ENCODE measurements at places on chromosomes 6 and 20. TPM values are rescaled to one million over a fixed set of nuclear protein-coding genes. Genes with fewer than 3 reads are reported as not detected.

DNA sequence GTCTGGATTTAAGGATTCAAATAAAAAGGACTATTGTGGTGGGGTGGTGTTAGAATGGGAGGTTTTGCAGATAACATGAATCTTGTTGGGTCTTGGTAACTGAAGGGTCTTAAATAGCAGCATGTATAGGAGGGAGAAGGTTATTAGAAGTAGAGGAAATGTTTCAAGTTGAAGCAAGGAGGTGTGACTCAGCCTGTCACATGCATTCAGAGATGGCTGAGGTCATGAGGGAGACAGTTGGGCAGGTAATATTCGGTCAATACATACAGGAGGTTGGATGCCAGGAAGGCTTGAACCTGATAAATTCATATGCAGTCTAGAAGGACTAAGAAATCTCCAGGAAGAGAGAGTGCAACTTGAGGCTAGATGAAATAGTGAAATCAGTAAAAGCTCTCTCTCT, 6.1 kb downstream of the KLHL31 start:
- H3K27me3 ChIP-seq: peaks cover 7% of the 10 kb centered on the region
- no peak for DNase-seq
- H3K36me3 ChIP-seq: no peaks in the 10 kb centered on the region

GRCh38 chr6:164942271-164942670, 367.1 kb downstream of the C6orf118 start:
- no peaks in the 10 kb centered on the region for H3K4me1 ChIP-seq
- H3K27ac ChIP-seq: no peak overlapping the region
- H3K4me3 ChIP-seq: no peak overlapping the region
- no peak for DNase-seq

Gene ITPA
- total RNA-seq: 32.7 TPM

DNA sequence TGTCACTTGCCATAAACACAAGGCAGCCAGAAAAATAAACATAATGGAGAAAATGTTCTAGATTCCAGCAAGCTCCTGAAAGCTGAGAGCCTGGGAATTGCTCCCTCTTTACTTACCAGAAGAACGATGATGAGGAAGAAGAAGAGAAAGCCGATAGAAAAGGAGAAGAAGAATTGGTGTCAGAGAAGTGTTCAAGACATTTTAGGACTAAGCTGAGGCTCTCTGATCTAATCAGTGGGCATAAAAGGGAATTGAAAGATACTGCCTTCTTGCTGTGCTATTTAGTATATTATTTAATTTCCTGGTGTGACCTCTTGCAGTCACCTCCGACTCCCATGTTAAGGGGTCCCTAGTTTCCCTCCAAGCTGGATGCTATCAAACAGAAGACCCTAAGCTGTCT, 316.6 kb upstream of the JARID2 start:
- H3K27ac ChIP-seq: no peak overlapping the region
- no peaks in the 10 kb centered on the region for H3K27me3 ChIP-seq
- no peaks in the 10 kb centered on the region for H3K36me3 ChIP-seq
- no peak overlapping the region for H3K4me3 ChIP-seq
- peaks cover 5% of the 10 kb centered on the region for H3K4me1 ChIP-seq
- DNase-seq: no peak

GRCh38 chr6:45576648-45577624, 199.2 kb upstream of the SUPT3H start:
- peaks cover 9% of the 10 kb centered on the region for H3K4me1 ChIP-seq
- H3K27ac ChIP-seq: no peak overlapping the region
- H3K36me3 ChIP-seq: no peaks in the 10 kb centered on the region
- no peak for DNase-seq

DNA sequence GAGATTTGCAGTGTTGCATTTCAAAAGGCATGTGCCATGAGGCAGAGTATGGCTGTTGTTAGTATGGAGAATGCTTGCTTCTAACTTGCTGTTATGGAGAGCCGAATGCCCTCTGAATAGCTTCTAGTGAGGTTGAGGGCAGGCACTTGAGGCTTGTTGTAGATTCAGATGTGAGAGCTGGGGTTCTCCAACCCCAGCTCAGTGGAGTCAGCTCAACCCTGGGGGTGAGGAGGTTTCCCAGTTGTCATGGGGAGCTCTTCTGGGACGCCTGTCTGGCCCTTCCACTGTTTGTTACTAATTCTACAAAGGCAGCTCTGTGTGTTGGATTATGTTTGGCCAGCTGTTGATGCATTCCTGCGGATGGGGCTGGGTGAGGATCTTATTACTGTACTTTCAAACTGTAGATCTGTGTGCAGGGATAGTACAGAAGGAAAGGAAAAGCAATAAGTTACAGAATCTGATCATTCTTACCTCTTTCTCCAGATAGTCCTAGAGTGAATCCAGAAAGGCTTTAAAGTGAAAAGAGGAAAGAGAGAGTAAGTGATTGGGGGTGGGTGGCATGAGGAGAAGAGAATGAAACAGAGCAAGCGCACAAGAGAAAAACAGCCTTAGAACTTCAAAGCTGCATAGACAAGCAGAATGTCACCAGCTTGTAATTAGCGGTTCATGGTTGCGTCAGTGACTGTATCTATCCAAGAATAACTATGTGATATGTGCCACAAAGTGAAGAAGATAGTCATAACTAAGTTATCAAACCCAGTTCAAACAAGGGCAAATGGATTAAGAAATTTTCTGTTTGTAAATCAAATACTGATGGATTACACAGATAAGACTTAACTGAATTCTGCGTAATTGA, 148.7 kb downstream of the PRL start:
- peak; percentile 32 for DNase-seq

DNA sequence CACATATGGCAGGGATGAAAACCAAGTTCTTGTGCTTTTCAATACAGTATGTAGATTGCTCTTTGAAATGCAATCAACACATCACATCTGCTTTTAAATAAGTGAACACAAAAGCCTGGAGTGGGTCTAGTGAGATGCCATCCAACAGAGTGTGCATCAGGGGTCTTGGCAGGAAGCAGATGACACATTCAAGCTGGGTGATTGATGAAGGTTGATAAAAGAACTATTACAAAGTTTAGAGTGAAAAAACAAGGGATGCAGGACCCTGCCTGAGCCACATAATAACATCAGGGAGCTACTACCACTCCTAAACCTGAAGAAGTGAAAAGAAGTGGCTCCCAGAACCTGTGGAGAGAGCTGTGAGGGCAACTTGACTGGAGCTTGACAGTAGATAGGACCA, 16.6 kb upstream of the PLCB1 start:
- DNase-seq: no peak
- no peaks in the 10 kb centered on the region for H3K4me1 ChIP-seq
- H3K4me3 ChIP-seq: no peak overlapping the region
- peaks cover 2% of the 10 kb centered on the region for H3K27me3 ChIP-seq
- H3K36me3 ChIP-seq: no peaks in the 10 kb centered on the region

DNA sequence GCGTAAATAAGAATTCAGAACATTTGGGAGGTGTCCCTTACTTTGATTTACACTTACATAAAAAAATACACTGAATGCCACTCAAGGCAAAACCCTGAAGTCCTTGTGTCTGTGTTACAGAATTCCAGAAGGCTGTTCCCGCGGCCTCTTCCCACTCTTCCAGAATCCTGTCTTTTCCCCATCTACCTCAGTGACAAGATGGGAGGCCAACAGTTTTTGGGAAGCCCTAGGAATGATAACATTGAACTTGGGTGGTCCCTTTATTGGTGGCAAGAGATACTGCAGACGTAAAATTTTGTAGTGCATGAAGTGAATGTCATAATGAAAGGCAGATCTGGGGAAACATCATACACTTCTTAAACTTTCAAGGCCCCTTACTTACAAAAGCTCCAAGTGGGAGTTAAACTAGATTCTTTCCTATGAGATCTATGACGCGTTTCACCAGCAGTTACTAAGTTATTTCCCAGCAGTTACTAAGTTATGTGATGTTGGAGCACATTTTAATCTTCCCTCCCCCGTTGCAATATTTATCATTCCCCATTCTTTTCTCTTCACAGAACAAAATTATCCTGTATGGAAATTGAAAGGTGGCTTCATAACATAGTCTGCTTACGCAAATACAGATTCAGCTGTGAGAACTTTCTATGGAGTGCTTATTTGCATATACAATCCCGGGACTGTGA, 79.5 kb downstream of the BCAS1 start:
- no peak overlapping the region for H3K27ac ChIP-seq
- DNase-seq: no peak
- no peaks in the 10 kb centered on the region for H3K36me3 ChIP-seq
- no peak overlapping the region for H3K4me3 ChIP-seq
- no peaks in the 10 kb centered on the region for H3K4me1 ChIP-seq

- no peaks in the 10 kb centered on the region for H3K4me1 ChIP-seq
- H3K4me3 ChIP-seq: no peak overlapping the region
- H3K36me3 ChIP-seq: no peaks in the 10 kb centered on the region
- DNase-seq: no peak
- H3K27ac ChIP-seq: no peak overlapping the region
Measured at GRCh38 chr6:50141100-50141499, 91.4 kb upstream of the DEFB112 start.

DNA sequence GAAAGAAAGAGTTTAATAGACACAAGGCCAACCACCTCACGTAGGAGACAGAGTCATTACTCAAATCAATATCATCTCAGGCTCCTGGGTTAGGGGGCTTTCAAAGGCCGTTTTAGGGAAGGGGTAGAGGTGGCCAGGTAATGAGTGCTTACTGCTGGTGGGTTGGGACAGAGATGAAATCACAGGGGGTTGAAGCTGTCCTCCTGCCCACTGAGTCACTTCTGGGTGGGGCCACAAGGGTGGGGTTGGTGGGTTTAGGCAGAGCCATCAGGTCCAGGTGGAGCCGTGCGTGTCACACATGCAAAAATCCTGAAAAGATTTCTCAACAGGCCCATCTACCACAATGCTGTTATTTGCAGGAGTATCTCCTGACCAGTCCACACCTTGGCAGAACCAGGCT, 167.0 kb upstream of the EXOC2 start:
- H3K4me1 ChIP-seq: no peaks in the 10 kb centered on the region
- no peak for DNase-seq
- peaks cover 27% of the 10 kb centered on the region for H3K27me3 ChIP-seq
- no peaks in the 10 kb centered on the region for H3K36me3 ChIP-seq

- H3K4me1 ChIP-seq: no peaks in the 10 kb centered on the region
- H3K4me3 ChIP-seq: no peak overlapping the region
- H3K36me3 ChIP-seq: no peaks in the 10 kb centered on the region
- DNase-seq: no peak
- H3K27me3 ChIP-seq: no peaks in the 10 kb centered on the region
- no peak overlapping the region for H3K27ac ChIP-seq
Measured at GRCh38 chr20:10951216-10951615, 277.4 kb upstream of the JAG1 start.
